Pons (tissue), 1 donor: ENCODE measurements at places on chromosomes 2 and 18.

- DNase-seq, result no peak
Observed at GRCh38 chr2:145685383-145686050, 1165.6 kb upstream of the ZEB2 start.

DNA sequence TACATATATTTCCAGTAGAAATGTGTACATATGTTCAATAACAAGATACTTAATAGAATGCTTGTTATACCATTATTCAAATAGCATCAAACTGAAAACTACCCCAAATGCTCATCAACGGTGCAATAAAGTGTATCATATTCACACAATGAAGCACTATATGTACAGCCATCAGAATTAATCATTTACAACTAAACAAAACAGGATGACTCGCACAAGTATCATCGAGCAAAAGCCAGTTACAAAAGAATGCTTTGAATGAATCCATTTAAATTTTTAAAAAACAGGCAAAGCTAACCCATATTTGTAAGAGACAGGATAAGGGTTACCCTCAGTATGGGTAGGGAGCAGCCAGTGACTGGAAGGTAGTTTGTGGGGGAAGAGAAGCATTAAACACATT, 132.8 kb upstream of the PDE1A start:
- no peak for DNase-seq

DNA sequence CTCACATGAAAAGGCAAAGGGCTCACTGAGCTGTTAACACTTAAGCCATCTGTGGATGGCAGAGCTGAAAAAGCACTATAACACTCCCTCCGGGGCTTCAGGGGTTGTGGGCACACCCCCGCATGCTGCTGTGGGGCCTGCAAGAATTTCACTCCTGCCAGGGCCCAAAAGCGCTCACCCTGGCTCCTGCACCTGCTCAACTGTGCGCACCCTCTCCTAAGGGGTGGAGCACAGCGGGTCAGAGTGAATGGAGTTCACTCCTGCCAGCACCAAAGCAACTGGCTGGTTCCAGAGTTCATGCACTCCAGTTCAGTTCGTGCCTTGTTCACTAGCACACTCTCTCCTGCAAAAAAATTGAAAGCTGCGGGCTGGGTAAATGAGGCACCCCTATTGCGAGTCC, 814.2 kb upstream of the SLC39A10 start:
- no peak for DNase-seq

DNA sequence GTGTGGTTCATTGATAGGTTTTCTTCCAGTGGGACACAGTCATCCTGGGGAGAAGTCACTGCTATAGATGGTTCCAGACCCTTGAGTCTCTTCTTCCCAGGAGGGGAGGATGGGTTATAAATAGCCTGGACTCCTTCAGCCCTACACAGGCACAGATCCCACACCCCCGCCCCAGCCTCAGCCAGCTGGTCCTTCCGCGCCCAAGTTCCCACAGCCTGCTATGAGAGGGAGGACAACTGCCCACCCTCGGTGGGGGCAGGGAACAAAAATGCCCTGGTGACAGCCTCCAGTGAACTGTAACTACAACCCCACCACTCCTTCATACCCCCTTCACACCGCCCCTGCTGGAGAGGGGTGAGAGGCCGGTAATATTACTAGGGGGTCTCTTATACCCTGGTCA, 3.2 kb downstream of the ZBTB7C start:
- no peak for DNase-seq

- peak; percentile 34 for DNase-seq
Observed at GRCh38 chr2:96856776-96857666, 795 bp downstream of the ANKRD39 start.

DNA sequence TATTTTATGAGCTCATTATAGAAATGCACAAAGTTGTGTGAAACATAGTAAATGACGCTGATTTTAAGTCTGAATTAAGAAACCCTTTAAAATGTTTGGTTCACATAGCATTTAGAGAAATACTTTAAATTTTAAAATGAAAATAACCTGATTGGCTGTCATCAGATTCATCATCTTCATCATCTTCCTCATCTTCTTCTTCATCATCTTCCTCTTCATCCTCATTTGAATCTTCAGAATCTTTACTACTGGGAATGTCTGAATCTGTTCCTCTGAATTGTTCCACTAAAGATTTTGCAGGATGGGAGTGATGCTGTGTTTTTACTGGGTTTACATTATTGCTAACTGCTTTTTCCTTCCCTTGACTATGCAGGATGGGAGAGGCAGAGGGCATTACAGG, 146.1 kb upstream of the WDSUB1 start:
- no peak for DNase-seq

DNA sequence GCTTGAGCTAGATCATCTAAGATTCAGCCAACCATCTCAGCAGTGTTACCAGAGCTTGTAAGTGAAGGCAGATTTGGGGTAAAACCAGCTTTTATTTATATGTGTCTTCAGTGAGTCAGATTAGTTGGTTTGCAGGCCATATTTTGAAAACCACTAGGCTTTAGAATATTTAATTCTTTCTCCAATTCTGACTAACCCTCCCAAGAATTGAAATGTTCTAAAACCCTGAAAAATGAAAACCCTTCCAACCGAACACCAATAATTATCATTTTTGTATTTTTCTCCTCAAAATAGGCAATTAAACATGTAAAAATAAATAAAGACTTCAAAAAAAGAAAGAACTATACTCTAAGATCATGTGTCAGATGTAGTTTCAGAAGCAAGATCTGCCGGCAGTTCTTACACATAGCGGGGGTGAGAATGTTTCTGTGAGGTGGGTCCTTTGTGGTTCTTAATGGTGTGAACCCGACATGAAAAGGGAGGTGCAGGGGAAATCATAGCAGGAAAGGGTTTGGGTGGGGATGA, 14.2 kb downstream of the PLEK start:
- no peak for DNase-seq

DNA sequence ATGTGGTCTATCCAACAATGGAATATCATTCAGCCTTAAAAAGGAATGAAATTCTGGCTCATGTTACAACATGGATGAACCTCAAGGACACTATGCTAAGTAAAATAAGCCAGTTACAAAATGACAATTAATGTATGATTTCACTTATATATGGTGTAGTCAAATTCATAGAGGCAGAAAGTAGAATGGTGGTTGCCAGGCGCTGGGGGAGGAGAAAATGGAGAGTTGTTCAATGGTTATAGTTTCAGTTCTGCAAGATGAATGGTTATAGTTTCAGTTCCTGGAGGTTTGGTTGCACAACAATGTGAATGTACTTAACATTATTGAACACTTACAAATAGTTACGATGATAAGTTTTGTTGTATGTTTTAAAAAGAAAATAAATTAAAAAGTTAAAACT, 79.2 kb upstream of the IL1R2 start:
- DNase-seq, result peak; percentile 34

DNA sequence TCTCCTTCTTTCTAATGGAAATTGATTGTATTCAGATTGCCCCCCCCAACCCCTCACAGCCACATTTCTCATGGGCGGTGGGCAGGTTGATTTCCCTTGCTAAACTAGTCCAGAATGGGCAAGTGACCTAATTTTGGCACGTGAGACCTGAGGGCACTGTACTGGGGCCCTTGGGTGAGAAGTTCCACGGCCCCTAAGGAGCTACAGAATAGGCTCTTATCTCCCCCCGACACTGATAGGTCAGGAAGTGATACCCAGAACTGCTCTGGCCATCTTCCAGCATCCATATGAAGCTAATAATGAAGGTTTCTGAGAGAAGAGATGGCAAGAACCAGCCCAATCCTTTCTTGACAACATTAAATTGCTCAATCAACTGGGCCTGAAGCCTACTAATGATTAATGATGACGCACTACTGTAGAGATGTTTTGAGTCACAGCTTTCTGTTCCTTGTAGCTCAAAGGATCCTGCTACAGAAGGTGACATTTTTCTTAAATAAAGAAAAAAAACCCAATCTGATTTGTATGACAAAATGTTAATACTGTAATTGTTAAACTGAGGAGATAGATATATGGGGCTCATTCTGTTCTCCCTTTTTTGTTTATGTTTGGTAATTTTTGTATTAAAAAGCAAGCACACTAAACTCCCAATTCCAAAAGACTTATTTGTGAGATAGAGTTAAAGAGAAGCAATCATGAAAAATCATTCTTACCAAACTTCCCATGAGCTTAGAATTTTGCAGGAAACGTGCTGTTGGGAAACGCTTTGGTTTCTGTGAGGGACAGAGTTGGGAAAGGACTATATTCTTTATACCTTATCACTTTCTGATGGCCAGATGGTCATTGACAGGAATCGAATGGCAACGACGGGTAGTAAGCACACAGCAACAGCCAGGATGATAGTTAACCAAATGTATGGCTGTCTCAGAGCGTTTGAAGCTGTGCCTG, 28.2 kb upstream of the NARS1 start:
- no peak for DNase-seq

DNA sequence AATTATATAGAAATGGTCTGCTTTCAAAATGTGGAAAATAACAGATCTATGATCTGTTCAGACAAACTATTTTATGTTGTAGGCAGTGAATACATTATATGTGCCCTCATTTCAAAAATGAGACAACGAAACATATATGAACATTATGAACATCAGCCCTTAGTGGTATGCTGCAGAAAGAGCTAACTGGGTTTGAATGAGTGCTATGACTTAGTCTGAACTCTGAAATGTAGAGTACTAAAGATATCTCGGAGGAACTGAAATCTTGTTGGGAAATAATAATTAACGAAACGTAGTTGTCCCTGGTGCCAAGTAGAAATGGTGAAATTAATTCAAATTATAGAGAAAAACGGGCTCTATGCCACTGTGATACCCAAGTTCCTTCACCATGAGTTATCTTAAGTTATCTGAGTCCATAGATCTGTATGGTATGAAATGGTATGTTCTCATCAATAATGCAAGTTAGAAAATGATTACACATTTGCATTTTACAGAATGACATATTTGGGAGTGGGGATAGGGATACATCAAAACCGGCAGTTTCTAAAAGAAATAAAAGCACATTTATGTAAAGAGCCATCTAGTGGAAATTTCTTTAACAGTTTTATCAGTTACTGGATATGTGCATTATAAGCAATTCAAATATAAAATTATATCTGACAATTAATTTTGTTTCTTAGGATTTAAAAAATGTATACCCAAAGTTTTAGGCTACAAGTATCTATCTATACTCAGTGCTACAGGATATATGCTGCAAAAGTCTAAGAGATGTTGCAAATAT, 26.7 kb downstream of the STARD6 start:
- DNase-seq, result peak; percentile 3

DNA sequence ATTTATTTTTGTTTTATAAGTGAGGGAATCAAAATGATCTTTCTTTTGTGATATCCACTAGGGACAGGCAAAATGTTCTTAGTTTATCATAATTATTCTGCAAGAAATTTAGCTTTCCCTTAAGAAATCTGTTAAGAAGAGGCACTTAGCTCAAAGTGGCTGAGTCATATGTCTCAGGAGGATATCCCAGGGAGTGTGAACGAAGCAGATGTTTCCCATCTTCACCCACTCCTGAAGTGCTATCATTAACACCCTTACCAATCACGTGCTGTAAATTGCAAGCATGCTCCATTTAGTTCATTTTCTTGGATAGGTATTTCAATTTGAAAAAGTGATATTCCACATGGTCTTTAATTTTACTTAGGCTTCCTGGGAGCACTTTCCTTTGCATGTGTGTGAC, 774.3 kb upstream of the TMEFF2 start:
- no peak for DNase-seq

DNA sequence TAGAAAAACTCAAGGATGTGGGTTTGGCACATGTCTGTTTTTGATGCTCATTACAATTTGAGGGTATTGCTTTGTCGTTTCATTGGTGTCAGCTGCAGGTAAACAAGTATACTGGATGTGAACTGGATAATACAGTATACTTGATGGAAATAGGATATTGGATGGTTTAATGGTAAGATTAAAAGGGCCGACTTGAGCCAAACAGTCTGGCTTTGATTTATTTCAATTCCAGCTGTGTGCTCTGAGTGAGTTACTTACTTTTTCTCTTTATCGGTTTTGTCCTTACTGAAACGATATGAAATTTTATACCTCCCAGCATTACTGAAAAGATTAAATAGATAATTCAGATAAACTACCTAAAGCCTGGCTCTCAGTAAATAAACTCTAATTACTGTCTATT, 227.6 kb downstream of the ASXL3 start:
- DNase-seq, result no peak

DNA sequence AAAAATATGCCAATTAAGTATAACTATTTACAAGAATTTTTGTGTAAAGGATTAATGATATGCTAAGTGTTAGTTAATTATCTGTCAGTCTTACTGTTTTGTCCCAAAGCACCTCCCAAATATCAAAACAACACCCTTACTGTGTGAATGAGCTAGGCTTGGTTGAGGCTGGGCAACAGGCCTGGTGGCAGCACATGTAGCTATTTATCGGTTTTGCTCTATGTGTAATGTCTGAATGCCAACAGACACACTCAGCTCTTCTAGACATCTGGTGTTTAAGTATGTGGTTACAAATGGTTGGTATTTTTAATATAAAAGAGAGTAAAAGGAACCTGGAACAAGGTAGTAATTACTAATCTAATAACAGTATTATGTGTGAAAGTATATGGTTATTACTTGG, 175.3 kb downstream of the RAB3GAP1 start:
- DNase-seq, result no peak
